Osteoblast (primary cell): ENCODE measurements at places on chromosomes 16 and 17.

DNA sequence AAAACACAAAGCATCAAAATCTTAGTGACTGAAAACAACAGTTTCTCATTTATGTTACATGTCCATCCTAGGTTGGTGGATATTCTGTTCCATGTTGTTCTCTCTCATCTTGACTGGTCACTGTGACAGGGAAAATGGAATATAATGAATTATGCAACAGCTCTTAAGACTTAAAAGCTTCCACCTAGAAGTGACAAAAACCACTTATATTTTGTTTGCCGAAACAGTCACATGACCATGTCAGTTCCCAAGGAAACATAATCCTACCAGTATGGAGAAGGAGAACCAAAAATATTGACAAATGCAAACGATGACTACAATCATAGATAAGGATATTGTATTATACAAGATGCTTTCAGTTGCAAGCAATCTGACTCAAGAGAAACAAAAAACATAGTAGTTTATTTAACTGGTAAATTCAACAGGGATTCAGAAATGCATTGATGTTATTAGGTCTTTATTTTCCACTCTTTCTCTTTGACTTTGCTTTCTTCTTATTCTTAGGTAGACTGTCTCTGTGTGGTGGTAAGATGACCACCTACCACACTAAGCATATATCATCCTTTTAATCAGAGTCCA lies 103.8 kb downstream of the SSH2 start:
- DNase-seq = no peak

GRCh38 chr17:64617125-64617780 lies 44.9 kb downstream of the SMURF2 start:
- DNase-seq = no peak

DNA sequence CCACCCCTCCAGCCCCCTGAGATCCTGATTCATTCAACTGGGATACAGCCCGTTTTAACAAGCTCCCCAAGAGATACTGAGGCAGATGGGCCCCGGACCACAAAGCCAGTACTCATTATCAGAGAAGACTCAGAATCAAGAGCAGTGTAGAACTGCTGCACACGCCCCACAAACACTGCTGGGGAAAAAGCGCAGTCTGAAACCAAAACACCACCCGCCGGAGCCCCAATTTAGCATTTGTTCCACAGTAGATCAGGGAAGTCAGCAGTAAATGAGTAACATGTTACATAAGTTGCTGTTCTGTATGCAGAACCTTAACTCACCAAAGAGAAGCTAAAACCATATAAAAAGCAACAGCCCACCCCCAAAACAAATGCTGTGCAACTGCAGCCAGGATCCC lies 123.6 kb downstream of the CDYL2 start:
- DNase-seq = no peak

DNA sequence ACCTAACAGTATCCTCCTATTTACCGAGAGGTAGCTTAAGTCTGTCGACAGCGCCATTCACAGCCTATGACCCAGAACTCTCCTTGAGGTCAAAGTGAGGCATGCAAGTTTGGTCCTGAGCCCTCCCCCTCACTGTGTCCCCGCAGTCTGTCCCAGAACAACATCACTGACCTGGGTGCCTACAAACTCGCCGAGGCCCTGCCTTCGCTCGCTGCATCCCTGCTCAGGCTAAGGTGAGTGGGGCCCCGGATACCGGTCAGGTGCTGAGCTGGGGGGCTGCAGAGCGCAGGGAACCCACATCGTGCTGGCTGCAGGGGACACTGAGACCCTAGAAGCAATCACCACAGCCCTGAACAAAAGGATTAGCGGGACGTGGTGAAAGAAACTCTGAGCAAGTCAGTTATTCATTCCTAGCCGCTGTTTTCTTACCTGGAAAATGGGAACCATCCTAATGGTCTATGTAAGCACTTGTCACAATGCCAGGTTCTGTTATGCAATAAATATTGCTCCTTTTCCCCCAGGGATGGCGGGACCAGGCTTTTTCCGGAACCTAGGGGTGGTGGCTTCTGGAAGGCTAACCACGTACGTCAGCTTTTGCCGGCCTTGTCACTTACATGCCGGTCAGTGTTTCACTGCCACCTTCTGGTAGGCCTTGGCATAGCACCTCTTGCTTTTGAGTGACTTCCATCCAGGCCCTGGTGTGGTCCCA lies 23.8 kb downstream of the DEXI start:
- peak; percentile 97 for DNase-seq

- peak; percentile 52 for DNase-seq
These were observed 9.2 kb downstream of the AXIN2 start for GRCh38 chr17:65552214-65552613.

DNA sequence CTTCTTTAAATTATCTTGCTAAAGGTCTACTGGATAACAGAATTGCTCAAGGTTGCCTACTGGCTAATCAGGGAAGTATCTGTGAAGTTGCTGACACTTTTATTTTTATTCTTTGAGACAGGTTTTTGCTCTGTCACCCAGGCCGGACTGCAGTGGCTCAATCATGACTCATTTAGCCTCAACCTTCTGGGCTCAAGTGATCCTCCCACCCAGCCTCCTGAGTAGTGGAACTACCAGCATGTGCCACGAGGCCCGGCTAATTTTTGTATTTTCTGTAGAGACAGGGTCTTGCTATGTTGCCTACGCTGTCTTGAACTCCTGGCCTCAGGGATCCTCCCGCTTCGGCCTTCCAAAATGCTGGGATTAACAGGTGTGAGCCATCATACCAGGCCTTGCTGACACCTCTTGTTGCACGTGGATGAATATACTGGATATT lies 43.1 kb downstream of the GLG1 start:
- peak; percentile 26 for DNase-seq

GRCh38 chr16:56029026-56029425 lies 153.9 kb upstream of the CES5A start:
- peak; percentile 49 for DNase-seq

- DNase-seq = peak; percentile 77
These were observed 22.1 kb downstream of the CYB561 start for GRCh38 chr17:63423963-63424362.

DNA sequence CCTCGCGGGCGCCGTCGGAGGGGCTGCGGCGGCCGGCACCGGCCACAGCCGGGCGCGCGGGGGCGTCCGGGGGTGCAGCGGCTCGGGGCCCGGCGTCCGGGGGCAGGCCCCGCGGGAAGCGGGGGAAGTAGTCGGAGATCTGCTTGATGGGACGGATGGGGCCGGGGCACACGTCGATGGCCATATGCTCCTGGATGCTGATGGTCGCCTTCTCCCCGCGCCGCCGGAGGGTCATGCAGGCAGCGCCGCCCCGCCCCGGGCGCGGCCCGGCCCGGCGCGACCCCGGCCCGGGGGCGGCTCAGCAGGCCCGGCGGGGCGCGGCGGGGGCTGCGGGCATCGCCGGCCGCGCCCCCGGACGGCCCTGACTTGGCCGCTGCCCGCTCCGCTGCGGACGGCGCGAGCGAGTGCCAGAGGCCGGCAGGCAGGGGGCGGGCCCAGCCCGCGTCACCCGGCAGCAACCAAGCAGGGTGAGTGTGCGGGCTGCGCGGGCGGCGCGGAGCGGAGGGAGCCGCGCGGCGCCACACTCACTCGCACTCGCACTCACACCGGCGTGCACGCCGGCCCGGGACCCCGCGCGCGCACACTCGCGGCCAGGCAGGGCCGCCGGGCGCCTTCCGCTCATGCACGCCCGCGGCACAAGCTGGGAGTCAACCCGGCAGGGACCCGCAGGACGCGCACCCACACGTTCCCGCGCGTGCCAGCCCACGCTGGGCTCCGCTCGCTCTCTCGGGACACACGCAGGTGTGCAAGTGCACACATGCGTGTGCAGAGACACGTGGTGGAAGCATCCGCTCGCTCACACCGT lies at the start of gene DOC2B:
TSS of gene DOC2B (minus strand) at position 406 of the 805 bp plus-strand sequence. CDS start at position 235, 171 bp downstream.
- DNase-seq = peak; percentile 100

DNA sequence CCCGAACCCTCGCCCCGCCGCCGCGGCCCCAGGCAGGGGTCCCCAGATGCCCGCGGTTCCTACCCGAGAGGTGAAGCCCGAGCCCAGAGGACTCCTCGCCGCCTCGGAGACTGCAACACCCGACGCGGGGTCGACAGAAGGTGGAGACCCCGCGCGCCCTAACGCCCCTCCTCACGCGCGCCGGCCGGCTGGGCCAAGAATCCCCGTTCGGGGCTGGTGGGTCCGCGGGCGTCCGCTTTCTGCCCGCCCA lies 515 bp downstream of the SUMO2 start:
- DNase-seq = no peak

DNA sequence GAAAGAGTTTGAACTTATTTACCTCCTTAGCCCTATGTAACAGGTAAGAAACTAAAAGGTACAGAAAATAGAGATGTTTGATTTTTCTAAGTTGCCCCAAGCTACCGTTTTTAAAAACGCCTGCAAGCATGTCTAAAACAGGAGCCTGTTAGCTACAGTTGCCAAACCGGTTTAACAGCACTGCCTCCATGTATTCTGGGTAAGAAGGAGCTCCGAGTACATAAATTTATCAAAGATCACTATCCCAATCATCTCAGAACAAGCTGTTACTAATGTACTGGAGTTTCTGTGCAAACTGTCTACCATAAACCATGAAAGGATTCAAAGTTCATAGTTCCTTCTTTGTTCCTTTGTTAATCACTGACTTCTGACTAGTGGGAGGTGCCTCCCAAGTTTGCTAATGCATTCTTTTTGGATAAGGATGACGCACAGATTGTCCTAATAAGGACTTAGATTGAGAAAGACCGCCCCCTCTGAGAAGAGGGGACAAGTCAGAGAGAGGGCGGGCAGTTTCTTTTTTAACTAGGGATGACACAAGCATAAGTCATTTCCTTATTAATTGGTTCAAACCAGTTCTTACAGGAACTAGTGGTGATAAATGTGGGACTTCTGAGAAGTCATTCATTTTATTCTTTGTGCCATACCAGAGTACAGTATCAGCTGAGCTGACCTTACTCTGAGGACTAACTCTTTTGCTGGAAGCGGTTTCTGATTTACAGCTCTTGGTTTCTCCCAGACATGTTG lies 55.3 kb downstream of the TUBD1 start:
- DNase-seq = peak; percentile 74

DNA sequence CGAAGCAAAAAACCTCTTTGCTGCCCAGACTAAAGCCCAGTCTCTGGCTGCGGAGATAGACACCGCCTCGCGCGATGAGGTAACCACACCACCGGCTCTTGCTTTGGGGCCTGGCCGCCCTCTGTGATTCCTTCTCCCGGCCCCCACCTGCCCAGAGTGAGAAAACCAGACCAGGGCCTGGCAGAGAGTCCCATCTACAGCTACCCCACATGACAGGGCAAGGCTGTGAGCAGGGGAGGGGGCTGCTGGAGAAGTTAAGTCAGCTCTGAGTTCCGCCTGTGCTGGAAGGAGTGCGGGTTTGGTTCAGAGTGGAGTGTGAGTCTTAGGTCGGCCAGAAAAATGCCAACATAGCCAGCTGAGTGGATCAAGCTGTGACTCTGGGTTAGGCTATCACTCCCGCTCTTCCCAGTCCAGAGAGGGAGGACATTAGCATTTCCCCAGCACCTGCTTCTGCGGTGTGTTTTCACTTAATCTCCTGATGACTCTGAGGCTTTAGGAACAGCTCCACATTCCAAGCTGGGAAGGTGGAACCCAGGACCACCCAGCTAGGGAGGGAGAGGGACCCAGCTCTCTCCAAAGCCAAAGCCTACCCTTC lies 139.0 kb downstream of the RAB11FIP4 start:
- DNase-seq = peak; percentile 64

- no peak for DNase-seq
These were observed 2.3 kb downstream of the IL21R start for GRCh38 chr16:27404163-27404823.

GRCh38 chr16:85812811-85813700 lies 13.6 kb downstream of the COX4I1 start:
- DNase-seq = no peak

DNA sequence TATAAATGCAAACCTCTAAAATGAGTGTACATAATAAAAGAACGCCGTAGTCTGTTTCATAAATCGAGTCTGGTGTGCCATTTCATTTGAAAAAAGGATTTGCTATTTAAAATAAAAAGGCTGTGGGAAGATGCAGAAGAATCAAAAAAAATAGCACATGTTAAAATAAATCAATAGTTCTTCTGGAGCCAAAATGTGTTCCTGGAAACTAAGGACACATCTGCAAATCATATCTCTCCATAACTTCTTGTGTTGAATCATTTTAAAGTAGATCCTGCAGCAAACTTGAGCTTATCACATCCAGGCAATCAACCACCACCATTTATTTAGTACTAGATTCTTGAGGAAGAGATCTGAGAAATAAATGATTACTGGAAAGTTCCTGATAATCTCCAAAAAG lies 29.0 kb downstream of the XPO6 start:
- DNase-seq = no peak

DNA sequence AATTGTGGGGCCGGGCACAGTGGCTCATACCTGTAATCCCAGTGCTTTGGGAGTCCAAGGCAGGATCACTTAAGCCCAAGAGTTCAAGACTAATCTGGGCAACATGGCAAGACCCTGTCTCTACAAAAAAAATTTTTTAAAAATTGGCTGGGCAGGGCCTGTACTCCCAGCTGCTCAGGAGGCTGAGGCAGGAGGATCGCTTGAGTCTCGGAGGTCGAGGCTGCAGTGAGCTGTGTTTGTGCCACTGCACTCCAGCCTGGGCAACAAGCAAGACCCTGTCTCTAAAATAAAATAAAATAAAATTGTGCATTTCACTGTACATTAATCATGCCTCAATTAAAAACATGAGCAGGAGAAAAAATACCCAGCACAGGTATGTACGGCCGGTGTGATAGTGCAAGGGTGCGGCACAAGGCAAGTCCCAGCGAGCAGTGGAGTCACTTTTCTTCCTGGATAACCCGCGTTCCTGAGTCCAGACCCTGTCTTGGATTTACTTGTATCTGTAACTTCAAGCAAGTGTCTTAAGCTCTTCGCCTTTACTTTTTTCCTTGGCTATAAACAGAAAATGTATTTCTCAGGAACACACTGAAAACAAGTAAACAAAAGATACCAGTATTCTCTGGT lies 11.4 kb downstream of the ZDHHC7 start:
- no peak for DNase-seq

GRCh38 chr17:34816848-34817247 lies 144.4 kb downstream of the CCT6B start:
- DNase-seq = no peak

DNA sequence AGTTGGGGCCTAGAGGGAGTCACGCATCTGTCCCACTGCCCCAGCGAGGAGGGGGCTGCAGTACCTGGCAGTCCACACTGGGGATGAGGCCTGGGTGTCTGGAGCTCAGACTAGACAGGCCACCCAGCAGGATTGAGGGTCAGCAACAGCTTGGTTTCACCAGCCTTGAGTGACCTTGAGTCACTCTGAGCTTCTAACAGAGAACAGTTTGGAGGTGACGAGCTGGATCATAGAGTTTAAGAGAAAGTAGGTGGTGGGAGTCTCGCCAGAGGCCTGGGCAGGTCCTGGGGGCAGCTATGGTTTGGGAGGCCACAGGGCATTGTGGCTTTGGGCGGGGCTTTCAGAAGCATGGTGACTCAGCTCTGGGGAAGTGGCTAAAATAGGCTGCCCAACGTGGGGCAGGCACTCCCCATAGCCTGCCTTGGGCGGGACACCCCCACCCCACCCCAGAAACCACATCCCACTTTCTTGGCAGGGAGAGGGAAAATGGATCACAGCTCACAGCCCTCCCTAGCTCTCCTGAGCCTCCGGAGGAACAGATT lies 20.5 kb downstream of the CDC42EP4 start:
- DNase-seq = peak; percentile 95

GRCh38 chr17:50199803-50200456 lies 1.5 kb downstream of the COL1A1 start:
- peak; percentile 97 for DNase-seq
